ENCODE measurements at places on chromosomes 5 and 9.

DNA sequence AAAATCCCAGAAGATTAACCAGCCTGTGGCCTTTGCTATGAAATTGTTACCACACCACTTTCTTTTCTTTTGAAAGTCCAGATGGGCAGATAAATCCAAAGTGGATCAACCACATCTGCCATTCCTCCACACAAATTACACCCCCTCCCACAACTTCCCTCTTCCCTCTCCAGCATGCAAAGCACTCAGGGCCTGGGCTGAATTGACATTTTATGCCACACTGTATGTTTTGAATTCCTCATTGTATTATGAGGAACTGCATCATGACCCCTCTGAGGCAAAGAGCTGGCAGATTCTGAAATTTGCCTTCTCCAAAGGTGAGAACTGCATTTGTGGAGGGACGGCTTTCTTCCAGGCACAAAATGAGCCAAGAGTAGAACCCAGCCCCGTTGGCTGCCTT, 589.2 kb upstream of the KLF4 start:
- DNase-seq, result no peak

- no peak for DNase-seq
These were observed 34.6 kb upstream of the NFIB start for GRCh38 chr9:14348373-14349145.

DNA sequence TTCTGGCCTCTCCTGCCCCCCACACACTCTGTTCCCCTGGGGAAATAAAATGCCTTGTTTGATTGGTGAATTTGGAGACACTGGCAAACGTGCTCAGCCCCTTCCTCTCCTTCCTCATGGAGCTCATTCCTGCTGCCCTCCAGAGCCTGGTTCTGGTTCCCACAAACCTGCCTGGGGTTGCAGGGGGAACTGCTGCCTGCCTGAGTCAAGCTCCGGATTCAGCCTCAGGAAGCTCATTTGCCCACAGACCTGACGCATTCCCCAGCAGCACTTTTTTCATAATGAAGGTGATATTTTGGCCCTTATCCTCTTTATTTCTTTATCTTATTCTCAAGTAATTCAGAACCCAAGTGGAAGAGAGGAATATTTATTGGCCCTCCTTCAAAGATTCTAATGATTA, 140.5 kb downstream of the TTLL11 start:
- no peak for DNase-seq

DNA sequence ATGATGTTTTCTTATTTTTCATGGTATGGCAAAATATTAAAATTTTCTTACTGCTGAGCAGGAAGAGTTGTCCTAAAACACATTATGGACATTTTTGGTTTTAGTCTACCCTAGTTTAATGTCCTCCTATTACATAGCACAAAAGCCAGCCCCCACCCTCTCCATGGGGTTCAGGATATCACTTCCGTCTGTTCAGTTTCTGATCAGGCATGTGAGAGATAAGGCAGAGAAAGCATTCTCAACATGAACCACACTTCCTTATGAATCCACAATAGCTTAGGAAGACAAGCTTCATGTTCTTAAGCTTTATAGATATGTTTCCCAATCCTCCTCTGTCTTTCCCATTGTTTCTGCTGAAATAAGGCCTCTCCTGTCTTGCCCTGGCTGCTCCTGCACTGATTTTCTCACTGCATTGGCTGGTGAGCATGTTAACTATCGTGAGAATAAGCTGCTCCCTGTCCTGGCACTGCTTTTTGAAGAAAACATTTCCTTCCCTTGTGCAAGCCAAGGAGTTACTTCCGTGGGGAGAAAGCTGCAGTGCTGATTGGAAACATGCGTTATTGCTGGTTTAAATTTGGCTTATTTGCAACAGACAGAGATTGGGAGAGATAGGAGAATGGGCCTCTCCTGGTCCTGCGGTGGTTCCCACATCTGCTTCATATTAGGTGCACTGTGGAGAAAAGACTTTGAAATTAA, 260.3 kb upstream of the RPS23 start:
- DNase-seq, result no peak

DNA sequence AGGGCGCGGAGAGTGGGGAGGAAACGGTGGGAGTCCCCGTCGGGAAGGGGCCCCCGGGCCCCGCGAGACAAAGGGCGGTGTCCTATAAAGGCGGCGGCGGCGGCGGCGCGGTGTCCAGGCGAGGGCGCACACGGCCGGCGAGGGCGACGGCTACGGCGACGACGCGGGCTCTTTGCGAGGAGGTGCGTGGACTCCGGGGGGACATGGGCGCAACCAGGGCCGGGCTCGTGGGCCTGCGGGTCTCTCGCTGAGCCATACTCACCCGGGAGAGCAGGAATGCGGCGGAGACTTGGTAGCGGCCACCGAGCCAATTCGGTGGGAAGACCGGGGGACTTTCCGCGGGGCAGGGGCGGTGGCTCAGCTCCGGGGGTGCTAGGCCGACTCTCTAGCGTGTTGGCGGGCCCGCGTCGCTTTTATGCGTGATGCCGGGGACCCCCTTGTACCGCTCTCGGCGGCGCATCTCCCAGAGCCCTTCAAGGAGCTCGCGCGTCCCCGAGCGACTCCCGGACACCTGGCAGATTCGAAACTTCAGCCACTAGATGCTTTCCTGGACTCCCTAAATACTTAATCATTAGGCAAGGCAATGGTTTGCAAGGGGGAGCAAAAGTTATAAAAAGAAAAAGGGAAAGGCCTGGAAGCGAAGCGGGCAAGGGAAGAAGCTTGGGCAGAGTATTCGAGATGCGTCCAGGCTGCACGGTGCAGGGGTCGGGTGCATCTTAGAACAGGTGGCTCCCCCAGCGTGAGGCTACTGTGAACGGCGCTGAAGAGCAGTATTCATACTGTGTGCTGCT, 5.9 kb upstream of the TAL2 start:
- DNase-seq, result no peak

- DNase-seq, result no peak
These were observed 13.3 kb upstream of the GLDC start for GRCh38 chr9:6658628-6659353.

- no peak for DNase-seq
These were observed 131.2 kb downstream of the DAB2IP start for GRCh38 chr9:121782514-121783110.

DNA sequence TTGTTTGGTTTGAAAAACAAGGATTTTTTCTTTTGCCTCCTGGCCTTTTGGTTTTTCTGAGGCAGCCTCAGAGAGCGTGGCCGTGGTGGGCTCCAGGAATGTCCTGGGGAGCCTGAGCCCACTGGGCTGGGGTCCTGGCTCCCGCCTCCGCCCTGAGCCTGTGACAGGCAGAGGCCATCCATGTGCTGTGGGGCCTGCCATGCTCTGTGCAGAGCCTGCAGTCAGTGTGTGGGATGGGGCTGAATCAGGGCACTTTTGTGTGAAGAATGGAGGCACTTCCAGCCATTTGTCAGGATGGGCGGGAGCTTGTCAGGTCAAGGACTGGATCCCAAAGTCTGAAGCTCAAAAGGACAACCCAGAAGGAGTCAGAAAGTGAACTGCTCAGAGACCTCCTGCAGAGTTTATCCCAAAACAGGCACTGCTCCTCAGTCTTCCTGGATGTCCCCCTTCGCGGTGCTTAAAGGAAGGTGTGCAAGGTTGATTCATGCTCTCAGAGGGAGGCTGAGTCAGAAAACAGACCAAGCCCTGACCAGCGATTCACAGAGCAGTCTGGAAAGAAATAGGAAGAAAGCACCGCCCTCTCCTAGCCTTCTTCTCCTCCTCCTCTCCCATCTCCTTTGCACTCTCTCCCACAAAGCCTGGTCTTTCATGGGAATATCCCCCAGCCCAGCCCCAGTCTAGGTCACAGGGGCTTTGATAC, 53.2 kb downstream of the MVB12B start:
- no peak for DNase-seq

DNA sequence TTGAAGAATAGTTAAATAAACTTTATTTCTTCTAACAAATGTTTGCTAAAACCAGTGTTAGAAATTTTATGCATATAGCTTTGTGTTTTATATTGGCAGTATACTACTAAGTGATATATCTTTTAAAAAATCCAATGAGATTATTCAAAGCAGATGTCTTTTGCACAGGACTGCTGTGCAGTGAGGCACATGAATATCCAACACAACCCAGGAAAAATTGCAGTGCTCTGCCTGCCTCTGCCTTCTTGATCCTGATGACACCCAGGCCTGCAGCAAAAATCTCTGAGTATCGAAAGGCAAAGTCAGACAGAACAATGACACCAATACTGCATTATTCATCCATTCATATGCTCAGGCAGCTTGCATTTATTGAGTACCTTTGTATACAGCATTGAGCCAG, 1076.5 kb upstream of the ARRDC3 start:
- DNase-seq, result no peak

GRCh38 chr9:27504259-27504658, 19.8 kb upstream of the IFNK start:
- DNase-seq, result no peak

DNA sequence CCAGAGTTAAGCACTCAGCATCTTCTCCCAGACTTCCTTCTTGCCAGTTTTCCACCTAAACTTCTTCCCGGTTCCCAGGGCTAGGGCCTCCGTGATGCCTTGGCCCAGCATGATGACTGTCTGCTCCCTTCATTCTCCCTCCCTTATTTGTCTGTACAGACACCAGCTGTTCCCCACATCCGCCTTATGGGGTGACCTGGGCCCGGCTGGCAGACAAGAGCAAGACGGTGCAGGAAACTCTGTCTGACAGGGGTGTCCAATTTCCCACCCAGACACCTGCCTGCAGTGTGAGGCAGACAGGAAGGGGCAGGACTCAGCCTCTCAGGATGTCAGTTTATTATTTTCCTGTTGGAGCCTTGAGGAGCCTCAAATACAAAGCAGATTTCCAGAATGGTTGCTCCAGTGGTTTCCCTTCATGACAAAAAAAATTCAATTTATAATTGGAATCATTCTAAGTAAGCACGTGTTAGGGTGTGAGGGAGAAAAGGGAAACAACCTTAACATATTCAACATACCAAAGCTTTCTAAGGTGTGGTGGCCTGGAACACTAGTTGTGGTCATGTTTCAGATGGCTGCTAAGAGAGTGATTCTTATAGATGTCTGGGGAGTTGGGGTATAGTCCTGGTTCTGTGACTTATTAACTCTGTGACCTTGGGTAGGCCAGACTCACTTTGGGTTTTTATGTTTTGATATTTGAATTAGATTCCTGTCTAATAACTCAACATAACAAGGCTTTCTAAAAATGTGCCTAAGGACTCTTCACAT, 234.5 kb downstream of the PAPPA start:
- DNase-seq, result no peak

DNA sequence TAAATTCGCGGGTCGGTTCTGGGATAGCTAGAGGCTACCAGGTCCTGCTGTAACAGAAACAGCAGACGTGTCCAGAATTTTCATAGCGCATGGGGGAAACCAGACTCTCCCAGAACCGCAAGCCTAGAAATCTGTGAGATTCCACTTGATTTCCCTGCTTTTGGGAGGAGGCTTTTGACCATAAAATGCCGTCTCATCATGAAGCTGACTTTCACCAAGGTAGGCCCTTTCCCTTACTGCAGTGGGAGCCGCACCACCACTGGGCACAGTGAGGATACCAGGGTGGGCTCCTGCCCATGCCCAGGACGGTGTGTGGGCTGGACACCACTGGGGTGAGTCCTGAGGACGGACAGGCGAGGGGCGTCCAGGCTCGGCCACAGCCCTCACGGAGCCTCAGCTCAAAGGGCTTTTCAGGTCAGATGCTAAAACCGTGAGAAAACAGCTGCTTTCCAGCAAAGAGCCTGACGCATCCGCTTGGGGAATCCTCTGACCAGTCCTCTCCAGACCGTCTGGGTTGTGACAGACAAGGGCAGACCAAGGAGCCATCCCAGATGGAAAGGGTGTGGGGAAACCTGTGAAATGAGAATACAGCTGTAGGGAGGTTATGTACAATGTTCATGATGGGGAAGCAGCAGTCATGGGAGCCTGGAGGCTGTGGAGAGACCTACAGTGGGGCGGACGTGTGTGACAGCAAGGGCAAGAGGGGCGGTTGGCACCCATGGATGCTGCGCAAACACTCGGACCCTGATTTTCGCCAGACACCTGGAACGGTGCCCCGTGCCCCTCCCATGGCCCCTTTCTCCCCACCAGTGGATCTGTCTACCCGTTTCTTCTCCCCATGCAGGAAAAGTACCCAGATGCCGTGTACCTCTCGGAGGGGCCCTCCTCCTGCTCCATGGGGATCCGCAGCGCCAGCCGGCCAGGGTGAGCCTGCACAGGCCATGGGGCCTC, 59.2 kb downstream of the IPPK start:
- DNase-seq, result no peak
